NCI-H1092 treated with DMSO at 0.1 percent for 48 hours (cell line): ENCODE measurements at places on chromosomes 11 and 22.
A peak's percentile ranks its signal among the peaks of the same experiment; 100 is the strongest.

GRCh38 chr22:43854121-43854785 is 8.1 kb downstream of the SULT4A1 start:
- DNase-seq, result no peak

DNA sequence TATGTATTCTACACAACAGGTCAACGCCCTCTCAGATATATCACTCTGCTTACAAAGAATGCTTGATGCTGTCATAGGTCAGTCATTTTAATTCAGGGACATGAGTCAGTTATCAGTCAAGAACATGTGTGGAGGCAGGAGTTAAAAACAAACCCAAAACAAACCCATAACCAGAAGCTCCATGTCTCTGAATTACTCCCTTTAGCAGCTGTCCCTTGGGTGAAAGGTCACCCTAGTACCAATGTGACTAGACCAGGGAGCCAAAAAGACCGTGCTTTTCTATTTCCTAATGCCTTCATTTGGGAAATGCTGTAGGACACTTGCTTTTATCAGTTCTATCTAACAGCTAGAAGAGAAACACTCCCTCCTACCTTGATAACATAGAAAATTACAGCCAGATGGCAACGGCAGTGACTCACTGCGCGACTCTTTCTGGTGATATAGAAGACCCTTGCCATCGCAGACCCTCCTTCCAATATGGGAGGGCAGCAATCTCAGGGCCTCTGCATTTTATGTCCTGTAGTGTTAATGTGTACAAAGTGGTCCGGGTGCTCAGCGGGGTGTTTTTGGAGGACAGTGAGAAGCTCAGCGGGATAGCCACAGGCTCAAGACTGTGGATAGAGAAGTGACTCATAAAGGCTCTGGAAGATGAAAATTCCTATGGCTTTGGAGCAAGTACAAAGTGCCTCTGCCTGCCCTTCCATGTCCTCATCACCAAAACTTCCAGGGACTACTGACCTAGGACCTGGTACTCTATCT is 24.8 kb downstream of the APOL5 start:
- no peak for DNase-seq

- no peak for DNase-seq
Observed at GRCh38 chr11:130737866-130738431, 178.3 kb downstream of the SNX19 start.

GRCh38 chr22:23527971-23528740 is 51.9 kb downstream of the IGLL1 start:
- no peak for DNase-seq

GRCh38 chr11:72239313-72239848 is 4.6 kb downstream of the PHOX2A start:
- DNase-seq, result peak; percentile 54

DNA sequence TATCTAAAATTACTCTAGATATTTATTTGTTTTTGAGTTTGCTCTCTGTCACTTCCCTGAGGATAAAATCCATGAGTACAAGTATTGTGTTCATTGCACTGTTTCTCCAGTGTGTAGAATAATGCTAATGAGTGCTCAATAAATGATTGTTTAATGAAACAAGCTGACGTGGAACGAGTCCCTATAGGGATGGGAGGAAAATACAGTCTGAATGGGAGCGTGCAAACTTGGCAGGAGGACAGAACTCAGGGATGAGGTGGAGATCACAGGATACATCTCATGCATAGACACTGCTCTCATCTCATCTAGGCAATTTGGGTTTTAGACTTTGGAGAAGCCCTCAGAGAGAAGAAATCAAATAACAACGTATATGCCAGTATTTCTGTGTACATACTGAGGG is 58.4 kb upstream of the ZC3H12C start:
- no peak for DNase-seq

DNA sequence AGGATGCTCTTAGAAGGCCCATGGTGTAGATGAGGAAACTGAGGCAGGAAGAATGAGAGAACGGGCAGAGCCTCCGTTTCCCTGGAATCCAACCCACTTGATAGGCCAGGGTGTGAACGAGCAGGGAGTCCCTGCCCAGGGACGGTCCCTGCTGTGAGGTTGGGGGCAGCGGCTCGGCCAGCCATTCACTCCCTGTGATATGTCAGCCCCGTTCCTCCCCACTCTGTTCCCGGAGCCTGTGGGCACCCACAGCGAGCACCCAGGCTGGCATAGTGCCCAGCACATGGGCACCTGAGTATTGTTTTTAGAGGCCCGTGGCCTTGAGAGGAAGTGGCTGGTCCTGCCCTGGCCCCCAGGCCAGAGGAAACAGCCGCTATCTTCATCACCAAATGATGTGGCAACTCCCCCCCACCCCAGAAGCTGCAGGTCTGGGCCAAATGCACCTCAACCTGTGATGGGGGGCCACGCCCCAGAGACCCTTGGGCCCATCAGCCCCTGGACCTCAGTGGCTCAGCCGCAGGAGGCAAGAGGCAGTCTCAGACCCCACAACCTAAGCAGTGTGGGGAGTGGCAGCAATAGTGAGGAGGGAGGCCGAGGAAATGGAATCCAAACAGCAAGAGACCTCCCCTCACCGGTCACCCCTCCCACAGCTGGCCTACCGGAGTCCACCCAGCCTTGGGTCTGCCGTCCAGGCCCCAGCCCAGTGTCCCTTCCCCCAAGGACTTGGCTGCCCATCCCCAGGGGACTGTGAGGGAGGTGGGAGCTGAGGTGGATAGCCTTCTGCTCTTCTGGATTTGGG is 2.1 kb downstream of the ALDH3B1 start:
- no peak for DNase-seq

DNA sequence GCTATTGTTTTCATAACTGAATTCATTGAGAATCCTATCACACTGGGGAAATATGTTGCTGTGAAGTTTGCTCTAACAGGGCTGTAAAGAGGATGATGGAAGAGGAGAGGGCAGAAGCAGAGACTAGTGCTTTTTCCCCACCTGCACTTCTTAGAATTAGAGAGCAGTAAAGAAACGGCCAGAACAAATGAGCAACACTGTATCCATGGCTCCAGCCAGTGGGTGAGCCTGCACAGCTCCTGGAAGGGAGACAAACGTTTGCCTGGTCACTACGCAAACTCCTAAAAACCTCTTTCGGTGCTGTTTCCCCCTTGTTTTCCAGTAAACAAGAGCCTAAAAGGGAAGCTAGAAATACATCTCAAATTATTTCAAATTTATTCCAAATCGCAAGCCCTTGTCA is 22.2 kb upstream of the OR10D3 start:
- no peak for DNase-seq

- DNase-seq, result no peak
Observed at GRCh38 chr22:42298746-42299145, 28.3 kb upstream of the TCF20 start.

GRCh38 chr11:65781962-65782815 is 1.4 kb upstream of the AP5B1 start:
- DNase-seq, result no peak

GRCh38 chr22:25076336-25076735 is 123.3 kb upstream of the CRYBB3 start:
- no peak for DNase-seq

DNA sequence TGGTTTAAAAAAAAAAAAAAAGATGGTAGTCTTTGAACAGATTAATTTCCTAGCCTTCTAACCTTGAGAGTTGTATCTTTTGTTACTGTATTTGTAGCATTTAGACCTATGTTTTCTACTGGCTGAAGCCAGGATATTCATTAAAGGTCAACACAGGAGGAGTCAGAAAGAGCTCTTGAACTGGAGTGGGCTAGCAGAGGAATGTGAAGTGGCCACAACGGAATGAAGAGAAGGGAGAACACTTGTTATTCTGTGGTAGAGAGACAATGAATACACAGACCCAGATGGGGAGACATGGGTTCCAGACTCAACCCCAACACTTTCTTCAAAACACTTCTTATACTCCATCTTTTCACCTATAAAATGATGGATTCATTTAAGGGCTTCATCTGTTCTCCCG is 88.1 kb downstream of the RELT start:
- DNase-seq, result no peak

DNA sequence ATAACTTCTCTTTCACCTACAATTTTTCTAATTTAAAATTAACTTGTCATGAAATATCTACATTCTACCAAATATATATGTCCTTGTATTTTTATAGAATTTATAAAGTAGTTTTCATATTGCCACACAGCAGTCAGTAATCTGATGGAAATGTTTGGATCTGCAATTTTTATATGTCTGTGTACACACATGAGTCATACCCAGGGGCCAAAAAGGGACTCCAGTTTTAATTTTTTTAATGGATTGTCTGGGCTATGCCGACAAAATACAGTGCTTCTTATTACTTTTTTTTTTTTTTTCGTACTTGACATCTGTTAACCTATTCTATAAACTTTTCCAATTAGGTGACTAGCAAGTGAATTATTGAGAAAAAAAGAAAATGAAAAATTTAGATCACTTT is 6.3 kb downstream of the GUCY1A2 start:
- DNase-seq, result no peak

DNA sequence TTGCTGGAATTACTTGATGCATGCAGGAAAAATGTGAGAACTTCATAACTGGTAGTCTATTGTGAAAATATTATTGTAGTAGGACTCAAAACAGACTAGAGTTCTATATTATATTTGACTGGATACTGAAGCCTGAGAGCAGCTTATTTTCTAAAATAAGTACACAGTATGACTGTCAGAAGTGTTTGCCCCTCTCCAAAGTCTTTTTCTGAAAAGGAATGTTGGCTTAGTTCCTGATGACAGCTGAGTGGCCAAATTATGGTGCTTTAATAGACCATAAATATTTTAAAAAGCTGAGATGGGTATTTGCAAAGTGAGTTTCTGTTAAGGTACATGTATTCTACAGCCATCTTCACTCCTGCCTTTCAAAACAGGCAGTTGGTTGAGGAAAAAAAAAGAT is 13.1 kb downstream of the ZBED5 start:
- no peak for DNase-seq

- DNase-seq, result no peak
Observed at GRCh38 chr11:113481672-113482071, 6.5 kb upstream of the DRD2 start.

DNA sequence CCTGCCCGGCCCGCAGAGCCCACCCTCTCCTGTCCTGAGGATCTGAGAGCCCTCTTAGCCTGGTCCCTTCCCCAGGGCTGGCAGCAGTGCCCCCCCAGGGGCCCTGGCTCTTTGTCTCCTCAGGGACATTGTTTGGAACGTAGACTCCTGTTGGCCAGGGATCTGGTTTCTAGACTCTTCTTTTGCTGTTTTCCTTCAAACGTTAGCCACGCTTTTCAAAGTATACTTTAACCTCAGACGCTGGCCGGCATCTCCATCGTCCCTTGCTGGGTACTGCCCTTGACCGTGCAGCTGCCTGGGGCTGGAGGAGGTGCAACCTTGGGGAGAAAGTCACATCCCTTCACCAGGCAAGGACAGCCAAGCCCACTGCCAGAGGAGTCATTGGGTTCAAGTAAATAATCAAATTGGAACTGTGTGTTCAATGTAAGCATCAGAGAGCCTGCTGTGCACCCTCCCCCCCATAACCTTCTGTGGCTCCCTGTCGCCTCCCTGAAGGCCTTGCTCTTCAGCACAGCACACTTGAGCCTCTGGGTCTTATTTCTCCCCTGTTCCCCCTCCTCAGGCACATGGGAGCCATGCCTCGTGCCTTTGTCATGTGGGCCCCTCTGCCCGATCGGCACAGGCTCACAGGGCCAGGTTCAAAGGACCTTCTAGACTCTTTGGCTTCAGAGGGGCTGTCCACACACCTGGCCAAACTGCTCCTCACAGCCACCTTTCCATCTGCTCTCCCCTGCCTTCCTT is 21.8 kb upstream of the WNT7B start:
- no peak for DNase-seq

DNA sequence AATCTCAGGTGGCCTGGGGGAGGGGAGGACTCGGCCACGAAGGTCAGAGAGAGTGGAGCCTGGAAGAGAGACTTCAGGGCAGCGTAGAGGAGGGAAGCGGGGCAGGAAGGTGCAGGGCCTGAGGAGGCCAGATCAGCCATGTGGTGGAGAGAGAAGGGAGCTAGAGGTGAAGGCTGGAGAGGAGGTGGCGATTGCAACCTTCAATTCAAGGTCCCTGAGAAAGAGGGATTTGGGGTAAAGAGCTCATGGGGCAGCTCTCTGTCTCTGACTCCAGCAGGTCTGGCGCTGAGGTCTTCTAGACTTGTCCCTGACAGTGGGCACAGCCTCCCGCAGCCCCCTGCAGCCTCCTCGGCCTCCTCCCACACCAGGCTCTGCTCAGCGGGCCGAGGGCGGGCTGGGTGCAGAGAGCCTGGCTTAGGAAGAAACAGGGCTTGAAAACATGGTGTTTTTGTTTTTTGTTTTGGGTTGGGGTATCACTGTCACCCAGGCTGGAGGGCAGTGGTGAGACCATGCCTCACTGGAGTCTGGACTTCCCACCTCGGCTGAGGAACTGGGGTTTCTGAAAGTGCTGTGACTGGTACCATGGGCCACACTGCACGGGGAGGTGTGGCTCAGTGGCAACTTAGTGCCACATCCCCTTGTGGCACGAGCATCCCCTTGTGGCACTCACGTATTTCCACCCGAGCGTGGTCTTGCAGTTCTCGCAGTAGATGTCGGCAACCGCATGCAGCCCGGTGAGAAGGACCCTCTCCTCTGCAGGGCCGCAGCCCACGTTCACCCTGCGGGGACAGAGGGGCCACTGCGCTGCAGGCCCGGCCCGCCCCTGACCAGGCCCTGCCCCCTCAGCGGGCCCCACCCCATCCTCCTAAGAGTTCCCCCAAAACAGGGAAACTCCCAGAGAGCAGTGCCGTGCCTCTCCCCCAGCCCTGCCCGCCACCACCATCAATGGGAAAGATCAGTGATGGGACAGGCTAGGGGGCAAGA is 32.6 kb downstream of the YPEL1 start:
- no peak for DNase-seq

- DNase-seq, result no peak
Observed at GRCh38 chr11:9219572-9219971, 45.6 kb downstream of the DENND5A start.

DNA sequence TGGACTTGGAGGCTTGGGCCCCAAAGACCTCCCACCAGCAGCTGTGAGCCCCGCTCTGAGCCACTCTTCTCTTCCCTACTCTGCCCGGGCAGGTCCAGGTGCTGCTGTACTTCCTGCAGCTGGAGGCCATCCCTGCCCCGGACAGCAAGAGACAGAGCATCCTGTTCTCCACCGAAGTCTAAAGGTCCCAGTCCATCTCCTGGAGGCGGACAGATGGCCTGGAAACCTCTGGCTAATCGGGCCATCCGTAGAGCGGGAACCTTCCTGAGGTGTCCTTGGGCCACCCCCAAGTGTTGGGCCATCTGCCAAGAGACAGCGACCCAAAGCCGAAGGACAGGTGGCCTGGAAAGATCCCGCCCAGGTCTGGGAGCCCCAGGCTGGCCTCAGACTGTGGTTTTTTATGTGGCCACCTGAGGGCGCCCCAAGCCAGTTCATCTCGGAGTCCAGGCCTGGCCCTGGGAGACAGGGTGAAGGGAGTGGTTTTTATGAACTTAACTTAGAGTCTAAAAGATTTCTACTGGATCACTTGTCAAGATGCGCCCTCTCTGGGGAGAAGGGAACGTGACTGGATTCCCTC is 135.1 kb downstream of the BCR start:
- DNase-seq, result peak; percentile 26

- no peak for DNase-seq
Observed at GRCh38 chr11:17725174-17725573, 5.8 kb downstream of the MYOD1 start.

GRCh38 chr22:28711820-28712777 is 29.5 kb downstream of the CHEK2 start:
- no peak for DNase-seq
